ENCODE measurements at places on chromosomes 16 and 17.
A peak's percentile ranks its signal among the peaks of the same experiment; 100 is the strongest.

- DNase-seq = no peak
These were observed 2.4 kb downstream of the CD2BP2 start for GRCh38 chr16:30352488-30353401.

- DNase-seq = no peak
These were observed 468.0 kb downstream of the TOX3 start for GRCh38 chr16:52078716-52079655.

DNA sequence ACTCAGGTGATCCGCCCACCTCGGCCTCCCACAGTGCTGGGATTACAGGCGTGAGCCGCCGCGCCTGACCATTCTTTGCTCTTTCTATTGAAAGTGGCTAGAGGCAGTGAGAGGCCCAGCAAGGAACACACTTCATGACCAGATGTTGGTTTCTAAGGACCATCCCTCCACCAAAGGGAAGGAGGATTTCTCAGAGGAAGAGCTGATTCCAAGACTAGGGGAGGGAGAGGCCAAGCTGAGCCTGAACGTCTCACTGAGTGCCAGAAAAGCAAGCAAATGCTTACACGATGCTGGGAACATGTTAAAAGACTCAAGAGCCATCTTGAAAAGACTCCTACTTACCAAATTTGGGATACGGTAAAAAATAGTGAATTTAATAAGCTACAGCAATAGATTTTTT is 79.2 kb downstream of the MRM3 start:
- no peak for DNase-seq

GRCh38 chr17:37295888-37296287 is 79.9 kb upstream of the C17orf78 start:
- DNase-seq = no peak

- no peak for DNase-seq
These were observed 123.5 kb upstream of the ZFHX3 start for GRCh38 chr16:73171380-73171779.

GRCh38 chr17:38434178-38434665 is 6.0 kb downstream of the ARHGAP23 start:
- no peak for DNase-seq

DNA sequence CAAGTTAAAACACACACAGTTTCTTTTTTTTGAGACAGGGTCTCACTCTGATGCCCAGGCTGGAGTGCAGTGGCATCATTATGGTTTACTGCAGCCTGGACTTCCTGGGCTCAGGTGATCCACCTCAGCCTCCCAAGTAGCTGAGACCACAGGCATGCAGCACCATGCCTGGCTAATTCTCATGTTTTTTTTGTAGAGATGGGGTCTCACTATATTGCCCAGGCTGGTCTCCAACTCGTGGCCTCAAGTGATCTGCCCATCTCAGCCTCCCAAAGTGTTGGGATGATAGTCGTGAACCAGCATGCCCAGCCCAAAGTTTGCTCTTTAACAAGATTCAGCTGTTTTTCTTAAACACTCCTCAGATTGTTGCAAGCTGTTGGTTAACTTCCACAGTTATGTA is 39.0 kb downstream of the PRPSAP2 start:
- DNase-seq = no peak

- no peak for DNase-seq
These were observed 1955.2 kb downstream of the TP53TG3F start for GRCh38 chr16:35414563-35414962.

- DNase-seq = peak; percentile 1
These were observed 175.2 kb downstream of the KCNJ2 start for GRCh38 chr17:70344386-70345060.

- peak; percentile 76 for DNase-seq
These were observed 13.1 kb upstream of the SREBF1 start for GRCh38 chr17:17849845-17850373.

All from MV-4-11 (cell line).